ENCODE measurements at places on chromosomes 11 and 22.

GRCh38 chr11:77199137-77199745 is 71.2 kb downstream of the MYO7A start:
- DNase-seq: no peak

GRCh38 chr11:133844217-133844616 is 1.1 kb downstream of the SPATA19 start:
- no peak for DNase-seq

DNA sequence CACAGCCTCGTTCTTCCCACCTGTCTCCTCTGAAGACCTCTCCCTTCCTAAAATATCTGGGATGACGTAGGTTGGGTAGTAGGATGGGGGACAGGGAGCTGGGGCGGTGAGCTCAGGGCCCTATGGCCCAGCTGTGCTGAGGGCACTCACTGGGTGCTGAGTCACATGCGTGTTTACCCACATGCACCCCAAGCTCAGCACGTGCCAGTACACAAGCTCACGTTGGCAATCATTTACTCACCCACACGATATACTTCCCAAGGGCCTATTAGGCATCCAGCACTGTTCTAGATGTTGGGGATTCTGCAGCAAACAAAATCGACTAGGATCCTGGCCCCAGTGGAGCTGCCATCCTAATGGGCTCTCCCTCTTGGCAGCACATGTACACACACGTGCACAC is 28.7 kb downstream of the ARAP1 start:
- no peak for DNase-seq

DNA sequence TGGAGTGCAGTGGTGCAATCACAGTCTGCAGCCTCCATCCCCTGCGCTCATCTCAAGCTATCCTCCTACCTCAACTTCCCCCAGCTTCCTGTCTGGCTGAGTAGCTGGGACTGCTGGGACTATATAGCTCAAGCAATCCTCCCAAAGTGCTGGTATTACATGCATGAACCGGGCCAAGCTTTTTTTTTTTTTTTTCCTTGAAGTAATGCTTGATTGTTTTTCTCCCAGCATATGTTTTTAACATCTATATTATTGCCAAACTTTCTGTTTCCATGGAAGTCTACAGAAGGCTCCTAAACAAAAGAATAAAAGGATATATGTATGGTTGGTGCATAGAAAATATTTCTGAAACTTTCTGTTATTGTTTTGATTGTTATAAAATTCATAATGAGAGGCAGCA is 853.6 kb downstream of the KCNA4 start:
- DNase-seq: no peak

- DNase-seq: no peak
These were observed 57.6 kb upstream of the SEPTIN5 start for GRCh38 chr22:19656541-19657251.

DNA sequence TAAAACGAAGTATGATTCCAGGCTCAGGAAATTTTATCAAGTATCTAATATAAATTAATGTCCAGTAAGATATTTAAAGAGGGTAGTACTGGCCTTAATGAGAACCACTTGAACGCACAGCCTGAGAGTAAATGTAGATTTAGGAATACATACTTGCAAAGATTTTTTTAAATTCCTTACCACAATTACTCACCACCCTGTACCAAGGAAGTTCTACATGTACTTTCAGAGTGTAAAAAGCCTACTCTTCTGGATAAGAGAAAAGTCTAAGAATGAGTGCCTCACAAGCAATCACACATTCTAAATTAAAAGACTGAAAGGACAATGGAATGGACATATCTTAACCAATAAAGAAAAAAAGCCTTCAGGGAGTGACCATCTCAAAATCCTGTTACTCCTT is 697.4 kb downstream of the DLG2 start:
- no peak for DNase-seq

GRCh38 chr11:123581651-123582399 is 72.6 kb downstream of the SCN3B start:
- no peak for DNase-seq

DNA sequence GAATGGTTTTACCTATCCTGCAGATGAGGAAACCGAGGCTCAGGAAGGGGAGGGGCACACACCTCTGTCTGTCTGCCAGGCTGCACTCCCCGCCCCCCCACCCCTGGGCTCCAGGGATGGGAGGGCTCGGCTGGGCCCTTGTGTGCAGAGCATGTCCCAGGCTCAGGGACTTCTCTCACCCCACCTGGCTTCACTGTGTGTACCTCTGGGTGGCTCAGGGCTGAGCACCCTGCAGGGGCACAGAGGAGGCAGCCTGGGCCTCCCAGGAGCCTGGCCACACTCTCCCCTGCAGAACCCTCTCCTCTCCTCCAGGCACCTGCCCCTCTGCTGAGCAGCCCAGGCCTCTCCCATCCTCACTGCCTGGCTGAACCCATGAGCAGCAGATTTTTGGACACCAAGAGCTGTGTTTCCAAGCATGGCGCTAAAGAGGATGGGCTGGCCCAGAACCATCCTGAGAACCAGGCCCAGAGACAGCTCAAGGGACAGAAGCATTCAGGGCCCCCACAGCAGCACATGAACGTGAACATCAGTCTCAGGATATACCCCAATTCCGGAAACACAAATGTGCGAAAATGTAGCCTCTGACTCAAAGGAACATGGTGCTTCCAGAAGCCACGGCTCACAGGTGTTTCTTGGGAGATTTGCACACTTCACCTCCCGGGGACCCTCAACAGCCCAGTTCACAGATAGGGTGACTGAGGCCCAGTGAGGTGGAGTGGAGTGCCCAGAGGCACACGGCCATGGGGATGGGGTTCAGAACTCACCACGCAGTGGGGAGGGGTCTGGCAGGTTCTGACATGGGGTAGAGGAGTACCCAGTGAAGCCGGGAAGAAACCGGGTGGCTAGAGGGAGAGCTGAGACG is 10.5 kb downstream of the EMID1 start:
- no peak for DNase-seq

DNA sequence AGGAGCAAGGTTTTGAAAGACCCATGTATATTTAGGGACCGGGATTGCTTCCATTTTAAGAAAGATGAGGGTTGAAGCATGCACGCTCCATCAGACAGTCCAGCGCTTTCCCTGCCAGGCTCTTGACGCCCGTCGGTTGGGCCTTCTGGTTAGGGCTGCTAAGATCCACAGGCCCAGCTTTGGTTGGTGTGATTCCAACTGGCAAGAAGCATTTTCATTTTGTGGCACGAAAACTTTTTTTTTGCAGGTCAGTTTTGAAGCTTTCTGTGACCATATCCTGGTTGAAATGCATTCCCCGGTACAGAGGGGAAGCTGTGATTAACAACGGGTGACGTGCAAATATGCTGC is 34.3 kb upstream of the MPPED1 start:
- no peak for DNase-seq

DNA sequence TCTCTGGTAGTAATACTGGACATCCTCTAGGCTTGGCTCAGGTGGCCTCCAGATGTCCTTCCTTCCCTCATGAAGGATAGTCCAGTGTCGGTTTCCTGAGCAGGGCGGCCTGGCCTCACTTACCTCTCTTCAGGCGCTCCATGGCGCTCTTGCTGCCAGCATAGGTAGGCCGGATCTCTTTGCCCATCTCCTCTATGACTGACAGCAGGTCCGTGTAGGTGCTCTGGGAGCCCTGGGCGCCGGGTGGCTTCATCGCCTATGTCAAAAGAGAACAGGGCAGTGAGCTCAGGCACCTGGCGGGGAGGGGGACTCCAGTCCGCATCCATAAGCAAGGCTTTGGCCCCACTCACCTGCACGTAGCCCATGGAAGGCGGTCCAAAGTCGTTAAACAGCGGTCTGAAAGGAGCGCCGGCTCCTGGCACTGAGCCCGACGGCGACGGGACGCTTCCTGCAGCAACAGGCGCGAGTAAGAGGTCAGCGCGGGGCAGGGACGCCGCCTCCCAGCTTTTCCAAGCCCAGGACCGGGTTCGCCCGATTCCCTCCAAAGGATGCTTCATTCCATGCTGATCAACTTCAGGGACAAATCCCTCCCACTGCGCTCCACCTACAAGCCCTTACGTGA is 609 bp downstream of the CDK2AP2 start:
- DNase-seq: no peak

GRCh38 chr22:45639747-45640102 is 31.9 kb upstream of the ATXN10 start:
- no peak for DNase-seq

- no peak for DNase-seq
These were observed 133.9 kb downstream of the FANCF start for GRCh38 chr11:22491555-22492225.

- DNase-seq: no peak
These were observed 254.3 kb upstream of the SESN3 start for GRCh38 chr11:95485115-95485900.

DNA sequence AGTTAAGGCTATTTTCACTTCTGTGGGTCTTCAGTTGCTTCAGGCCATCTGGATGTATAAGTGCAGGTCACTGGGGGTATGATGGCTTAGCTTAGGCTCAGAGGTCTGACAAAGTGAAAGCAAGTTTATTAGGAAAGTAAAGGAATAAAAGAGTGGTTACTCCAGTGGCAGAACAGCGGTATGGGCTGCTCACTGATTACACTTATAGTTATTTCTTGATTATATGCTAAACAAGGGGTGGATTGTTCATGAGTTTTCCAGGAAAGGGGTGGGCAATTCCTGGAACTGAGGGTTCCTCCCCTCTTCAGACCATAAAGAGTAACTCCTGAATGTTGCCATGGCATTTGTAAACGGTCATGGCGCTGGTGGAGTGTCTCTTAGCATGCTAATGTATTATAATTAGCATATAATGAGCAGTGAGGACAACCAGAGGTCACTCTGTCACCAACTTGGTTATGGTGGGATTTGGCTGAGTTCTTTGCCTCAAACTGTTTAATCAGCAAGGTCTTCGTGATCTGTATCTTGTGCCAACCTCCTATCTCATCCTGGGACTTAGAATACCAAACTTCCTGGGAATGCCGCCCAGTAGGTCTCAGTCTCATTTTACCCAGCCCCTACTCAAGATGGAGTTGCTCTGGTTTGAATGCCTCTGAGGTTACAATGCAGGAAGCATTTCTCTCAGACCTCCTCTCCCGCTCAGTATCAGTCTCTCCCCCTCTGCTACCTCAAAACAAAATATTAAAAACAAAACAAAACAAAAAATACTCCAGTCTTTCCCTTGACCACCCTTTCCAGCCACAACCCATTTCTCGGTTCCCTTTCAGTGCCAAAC is 106.6 kb upstream of the SLC22A12 start:
- DNase-seq: no peak

- DNase-seq: no peak
These were observed 85.3 kb upstream of the SORL1-AS1 start for GRCh38 chr11:121538054-121538453.

DNA sequence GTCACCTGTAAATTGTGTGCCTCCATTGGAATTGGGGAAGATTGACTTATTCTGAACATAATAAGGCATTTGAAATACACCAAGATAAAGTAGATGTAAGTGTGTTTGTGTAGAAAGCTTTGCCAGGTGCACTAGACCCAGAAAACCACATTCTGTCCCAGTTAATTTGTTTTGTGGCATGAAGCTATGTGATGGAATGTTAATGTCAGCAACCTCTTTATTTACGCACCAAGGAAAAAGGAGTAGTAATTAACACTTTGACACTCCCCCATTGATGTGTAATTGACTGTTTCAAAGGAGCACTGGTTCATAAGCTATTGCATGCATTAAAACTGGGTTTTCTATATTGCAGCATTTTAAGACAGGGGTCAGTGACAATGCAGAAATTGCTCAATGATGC is 14.3 kb downstream of the EIF3M start:
- no peak for DNase-seq

GRCh38 chr11:72085621-72086351 is 5.1 kb downstream of the LRRC51 start:
- DNase-seq: no peak

- no peak for DNase-seq
These were observed 269.3 kb upstream of the ANO3 start for GRCh38 chr11:26062660-26063059.

- no peak for DNase-seq
These were observed 53.6 kb upstream of the INCENP start for GRCh38 chr11:62069986-62070919.

- DNase-seq: no peak
These were observed 14.3 kb downstream of the AMOTL1 start for GRCh38 chr11:94782446-94782845.

- no peak for DNase-seq
These were observed 167.0 kb upstream of the B3GAT1 start for GRCh38 chr11:134578807-134579723.

- no peak for DNase-seq
These were observed 865 bp downstream of the RBM14 start for GRCh38 chr11:66617155-66617834.

DNA sequence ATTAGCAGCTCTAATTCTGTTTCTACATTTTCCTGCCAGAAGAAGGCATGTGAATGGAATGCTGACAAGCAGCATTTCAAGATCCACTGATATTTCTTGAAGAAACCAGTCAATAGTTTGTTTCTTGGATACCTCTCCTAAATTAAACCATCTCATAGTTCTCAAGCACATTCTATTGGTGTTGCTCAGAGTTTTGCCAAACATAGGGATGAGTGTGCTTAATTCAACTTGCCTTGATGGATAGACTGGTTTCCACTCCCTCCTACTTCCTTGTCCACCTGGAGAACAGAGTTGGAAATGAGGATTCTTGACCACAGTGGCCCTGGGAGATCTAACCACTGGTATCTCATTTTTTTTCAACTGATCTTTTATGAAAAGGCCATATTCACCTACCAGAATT is 29.8 kb upstream of the DDX10 start:
- no peak for DNase-seq

DNA sequence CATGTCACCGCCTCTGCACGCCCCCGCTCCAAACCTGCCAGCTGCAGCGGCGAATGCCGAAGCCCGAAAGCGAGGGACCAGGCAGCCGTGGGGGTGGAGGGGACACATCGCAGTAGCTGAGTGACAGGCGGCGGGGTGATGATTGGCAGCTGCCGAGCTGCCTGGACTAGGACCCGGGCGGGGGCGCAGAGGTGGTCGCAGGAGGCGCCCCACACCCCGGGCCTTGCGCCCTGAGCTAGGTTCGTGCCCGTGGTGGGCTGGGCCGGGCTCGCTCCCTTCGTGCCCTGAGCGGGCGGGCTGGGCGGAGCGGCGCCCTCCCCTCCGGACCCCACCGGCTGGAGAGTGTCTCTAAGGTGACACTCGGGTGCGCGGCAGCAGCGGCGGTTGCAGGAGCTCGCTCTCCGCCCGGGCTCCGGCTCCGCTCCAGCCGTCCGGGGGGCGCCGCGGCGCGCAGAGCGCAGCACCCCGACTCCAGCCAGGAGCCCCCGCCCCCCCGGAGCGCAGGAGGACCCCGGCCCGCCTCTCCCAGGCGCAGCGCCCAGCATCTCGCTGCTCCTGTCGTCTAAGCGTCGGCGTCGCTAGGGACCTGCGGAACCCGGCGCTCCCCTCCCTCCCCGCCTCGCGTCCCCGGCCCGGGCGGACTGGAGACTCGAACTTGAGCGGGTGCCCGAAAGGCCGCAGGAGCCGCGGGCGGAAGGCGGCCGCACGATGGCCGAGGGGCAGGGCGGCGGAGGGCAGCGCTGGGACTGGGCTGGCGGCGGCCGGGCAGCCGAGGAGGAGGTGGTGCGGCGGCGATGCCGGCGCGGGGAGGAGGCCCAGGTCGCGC is 14.5 kb upstream of the DGKZ start:
- DNase-seq: peak; percentile 22

GRCh38 chr22:41668971-41669911 is 19.4 kb downstream of the SNU13 start:
- no peak for DNase-seq

GRCh38 chr11:27902981-27903624 is 202.8 kb upstream of the BDNF start:
- DNase-seq: no peak
